Spinal cord (tissue), 10 donors: ENCODE measurements at places on chromosomes 12 and 14.

- no peak for DNase-seq
Measured at GRCh38 chr12:65605019-65605418, 219.3 kb upstream of the HMGA2 start.

DNA sequence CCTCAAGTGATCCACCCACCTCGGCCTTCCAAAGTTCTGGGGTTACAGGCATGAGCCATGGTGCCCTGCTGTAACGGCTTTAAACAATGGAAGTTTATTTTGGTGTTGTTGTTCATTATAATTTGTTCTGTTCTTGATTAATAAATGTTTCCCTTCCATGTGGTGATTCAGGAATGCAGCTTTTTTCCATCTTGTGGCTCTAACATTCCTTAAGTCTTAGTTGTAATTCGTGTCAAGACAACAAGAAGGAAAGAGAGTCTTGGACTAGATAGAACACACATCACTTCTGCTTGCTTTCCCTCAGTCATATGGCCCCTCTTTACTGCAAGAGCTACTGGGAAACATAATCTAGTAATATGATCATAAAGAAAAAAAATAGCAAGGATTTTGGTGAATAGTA is 211.6 kb downstream of the SLC6A15 start:
- DNase-seq: no peak

GRCh38 chr14:80124794-80125193 is 86.5 kb downstream of the DIO2 start:
- DNase-seq: no peak

DNA sequence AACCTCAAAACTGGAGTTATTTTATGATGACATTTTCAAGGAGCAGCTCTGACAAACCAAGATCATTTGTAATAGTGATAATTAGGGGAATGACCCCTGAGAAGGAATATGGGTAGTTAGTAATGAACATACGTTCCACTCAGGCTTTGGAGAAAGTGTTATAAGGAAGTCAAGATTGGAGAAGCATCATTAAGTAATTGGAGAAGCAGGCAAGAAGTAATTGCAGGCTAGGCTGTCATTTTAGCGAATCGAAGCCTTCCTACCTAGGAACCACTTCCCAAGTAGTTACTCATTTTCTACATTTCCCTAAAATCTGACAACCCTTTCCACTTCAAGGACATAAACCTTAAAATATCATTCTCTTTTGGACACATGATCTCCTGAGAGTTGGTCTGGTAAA is 1.2 kb downstream of the EDDM3B start:
- no peak for DNase-seq

- no peak for DNase-seq
Measured at GRCh38 chr14:22509036-22509709, 79.9 kb downstream of the DAD1 start.

DNA sequence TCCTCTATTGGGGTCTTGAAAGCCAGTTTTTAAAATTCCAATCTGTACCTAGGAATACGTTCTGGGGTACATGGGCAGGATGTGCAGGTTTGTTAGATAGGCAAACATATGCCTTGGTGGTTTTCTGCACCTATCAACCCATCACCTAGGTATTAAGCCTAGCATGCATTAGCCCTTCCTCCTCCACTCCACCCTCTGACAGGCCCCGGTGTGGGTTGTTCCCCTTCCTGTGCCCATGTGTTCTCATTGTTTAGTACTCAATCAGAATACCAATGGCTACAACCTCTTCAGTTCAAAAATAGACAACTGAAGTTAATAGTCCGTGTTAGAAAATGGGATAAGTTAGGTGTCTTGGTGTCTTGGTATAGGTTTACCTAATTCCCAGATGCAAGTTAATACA is 3.4 kb downstream of the NTS start:
- no peak for DNase-seq

DNA sequence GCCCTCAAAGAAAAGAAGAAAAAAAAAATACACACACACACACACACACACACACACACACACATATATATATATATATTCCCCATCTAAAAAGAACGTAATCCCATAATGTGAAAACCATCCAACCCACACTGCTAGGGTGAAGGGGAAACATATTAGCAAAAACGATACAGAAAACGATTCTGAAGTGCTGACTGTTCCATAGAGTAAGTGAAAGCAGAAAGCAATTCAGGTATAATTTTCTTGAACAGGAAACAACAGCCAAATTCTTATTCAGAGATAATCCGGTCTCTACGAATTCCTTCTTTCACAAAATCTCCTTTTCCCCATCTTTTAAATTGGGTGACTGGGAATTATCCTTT is 393.5 kb downstream of the NOVA1 start:
- no peak for DNase-seq
